Activated CD4-positive, alpha-beta memory T cell treated with anti-CD3 and anti-CD28 coated beads, Interleukin-2, amount 10 ng/mL, durations not matched to agents 7 days and 5 days (primary cell): ENCODE measurements at places on chromosomes 2 and 18. TPM values are rescaled to one million over a fixed set of nuclear protein-coding genes. Genes with fewer than 3 reads are reported as not detected.

Gene FSHR
- total RNA-seq = not detected

Gene RAB6C
- total RNA-seq = not detected

Gene STK39
- 43.0 TPM for total RNA-seq

Gene CCL20
- 3.6 TPM for total RNA-seq

Gene CFAP53
- total RNA-seq = 0.50 TPM

Gene GCG
- not detected for total RNA-seq

Gene GPR45
- not detected for total RNA-seq

Gene LYPD1
- not detected for total RNA-seq

Gene SNX17
- total RNA-seq = 116 TPM

Gene ATP6V1B1
- total RNA-seq = not detected

Gene IL37
- 0.33 TPM for total RNA-seq

Gene VWC2L
- total RNA-seq = not detected

Gene CLIP4
- 33.7 TPM for total RNA-seq

Gene CKAP2L
- 66.3 TPM for total RNA-seq

Gene CNDP2
- total RNA-seq = 141 TPM

Gene MARS2
- 9.6 TPM for total RNA-seq

Gene MYL12A
- total RNA-seq = 1,118 TPM

Gene ZNF396
- 1.7 TPM for total RNA-seq

Gene STPG4
- not detected for total RNA-seq

Gene DYSF
- not detected for total RNA-seq

Gene HOXD1
- total RNA-seq = not detected

Gene TOGARAM2
- 10.3 TPM for total RNA-seq

Gene NTSR2
- total RNA-seq = not detected

Gene GNAL
- 0.25 TPM for total RNA-seq

Gene HTR2B
- 0.10 TPM for total RNA-seq

Gene COL6A3
- total RNA-seq = 1.3 TPM
